ENCODE measurements at places on chromosomes 11 and 22.

- no peak for DNase-seq
These were observed 88.8 kb upstream of the CLDN5 start for GRCh38 chr22:19612866-19613572.

- no peak for DNase-seq
These were observed 120.9 kb downstream of the TBC1D22A start for GRCh38 chr22:46883092-46883910.

DNA sequence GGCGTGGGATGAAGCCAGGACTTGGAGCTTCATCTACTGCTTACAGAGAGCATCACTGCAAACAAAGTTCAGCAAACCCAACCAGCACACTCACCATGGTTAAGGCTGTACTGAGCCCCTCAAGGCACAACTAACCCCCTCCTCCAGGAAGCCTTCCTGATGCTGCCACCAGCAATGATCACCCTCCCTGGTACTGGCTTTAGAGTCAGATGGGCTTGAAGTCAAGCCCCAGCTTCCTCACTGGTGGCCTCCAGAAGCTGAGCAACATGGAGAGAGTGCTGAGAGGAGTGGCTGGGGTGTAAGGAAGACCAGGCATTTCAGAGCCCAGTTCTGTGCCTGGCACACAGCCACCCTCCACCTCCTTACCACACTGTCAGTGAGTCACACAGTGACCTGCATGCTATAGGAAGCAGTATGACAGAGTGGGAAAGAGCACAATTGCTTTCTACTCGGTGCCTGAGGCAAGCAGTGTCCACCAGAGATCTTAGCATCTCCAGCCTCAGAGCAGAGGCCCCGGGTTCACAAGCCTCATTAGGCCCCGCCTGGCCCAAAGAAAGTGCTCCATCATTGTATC, 24.7 kb upstream of the BAIAP2L2 start:
- DNase-seq = no peak

DNA sequence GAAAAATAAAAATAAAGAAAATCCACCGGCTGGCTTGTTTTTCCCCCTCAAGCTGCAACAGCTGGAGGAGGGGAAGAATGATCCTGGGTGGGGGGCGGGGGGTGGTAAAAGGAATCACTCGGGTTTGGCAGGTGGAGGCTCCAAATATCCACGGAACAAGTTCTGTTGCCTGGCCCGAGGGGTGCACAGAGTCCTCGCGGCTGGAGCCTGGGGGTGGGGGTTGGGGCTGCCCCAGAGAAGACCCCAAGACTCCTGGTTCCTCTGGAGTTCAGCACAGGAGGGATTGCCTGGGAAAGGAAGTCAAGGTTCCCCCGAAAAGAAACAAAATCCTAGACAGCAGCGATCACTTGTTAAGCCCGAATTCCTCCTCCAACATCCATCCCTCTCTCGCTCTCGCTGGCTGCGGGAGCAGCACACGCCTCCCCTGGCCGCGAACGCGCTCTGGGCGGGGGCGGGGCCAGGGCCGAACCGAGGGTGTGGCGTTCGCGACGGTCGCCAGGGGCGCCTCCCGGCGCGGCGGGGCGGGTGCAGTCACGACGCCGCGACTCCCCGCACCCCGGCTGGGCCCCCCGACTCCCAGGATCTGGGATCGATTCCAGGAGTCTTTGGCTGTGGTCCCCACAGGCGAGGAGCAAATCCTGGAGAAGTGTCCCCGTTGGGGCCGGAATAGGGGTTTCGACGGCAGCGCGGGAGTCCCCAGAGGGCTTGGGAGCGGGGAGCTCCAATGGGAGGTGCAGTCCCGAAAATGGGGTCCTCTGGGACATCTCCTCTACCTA, at the start of gene KCNA4:
Gene KCNA4 (minus strand): TSS at position 443 of the 776 bp plus-strand sequence. CDS start 4,352 bp downstream, outside the sequence.
- no peak for DNase-seq

DNA sequence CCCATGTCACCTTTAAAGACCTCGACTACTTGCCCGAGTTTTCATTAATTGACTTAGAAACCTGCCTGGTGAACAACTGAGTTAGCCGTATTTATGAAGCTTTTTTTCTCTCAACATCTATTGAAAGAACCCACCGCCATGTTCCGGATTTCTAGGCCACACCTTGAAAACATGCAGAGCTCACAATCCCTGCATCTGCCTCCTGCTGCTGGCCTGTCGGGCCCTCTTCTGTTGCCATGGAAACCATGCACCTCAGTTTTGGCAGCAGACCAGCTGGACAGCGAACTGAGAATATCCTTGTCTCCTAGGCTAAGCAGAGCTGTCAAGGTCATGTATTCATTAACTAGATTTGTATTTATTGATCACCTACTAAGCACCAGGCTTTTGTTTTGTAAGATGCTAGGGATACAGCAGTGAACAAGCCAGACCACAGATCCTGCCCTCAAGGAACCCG, 4.3 kb upstream of the PATZ1 start:
- DNase-seq = no peak

DNA sequence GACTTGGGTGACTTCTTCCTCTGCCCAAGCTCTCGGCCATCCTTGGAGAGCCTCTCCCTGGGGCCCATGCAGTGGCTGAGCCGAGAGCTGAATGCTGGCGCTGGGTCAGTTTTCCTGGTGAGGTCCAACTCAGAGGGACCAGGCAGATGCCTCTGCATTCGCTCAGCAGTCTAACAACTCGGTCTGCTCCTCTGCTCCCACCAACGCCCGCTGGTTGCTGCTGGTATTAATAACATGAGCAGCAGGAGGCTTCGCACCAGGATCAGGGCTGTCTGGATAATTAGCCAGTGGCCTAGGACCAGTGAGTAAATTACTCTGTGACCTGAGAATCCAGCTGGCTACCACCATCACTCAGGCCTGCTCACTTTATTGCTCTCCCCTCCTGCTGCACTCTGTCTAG, 77.7 kb upstream of the FAM181B start:
- DNase-seq = no peak

DNA sequence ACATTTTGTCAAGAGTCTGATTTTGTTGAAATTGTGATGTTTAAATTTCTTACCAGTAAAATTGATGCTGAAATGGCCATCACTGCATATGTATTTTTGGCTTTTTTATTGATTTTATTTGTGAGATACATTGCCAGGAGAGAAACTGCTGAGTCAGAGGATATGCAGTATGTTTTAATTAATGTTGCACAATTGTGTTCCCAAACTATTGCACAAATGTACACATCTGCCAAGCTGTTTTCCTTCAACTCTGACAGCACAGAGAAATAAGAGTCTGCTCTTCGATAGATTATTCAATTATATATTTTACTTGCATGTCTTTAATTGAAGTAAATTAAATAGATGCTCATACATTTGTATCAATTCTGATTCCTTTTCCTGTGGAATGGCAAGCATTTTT, 640.2 kb upstream of the LUZP2 start:
- no peak for DNase-seq

DNA sequence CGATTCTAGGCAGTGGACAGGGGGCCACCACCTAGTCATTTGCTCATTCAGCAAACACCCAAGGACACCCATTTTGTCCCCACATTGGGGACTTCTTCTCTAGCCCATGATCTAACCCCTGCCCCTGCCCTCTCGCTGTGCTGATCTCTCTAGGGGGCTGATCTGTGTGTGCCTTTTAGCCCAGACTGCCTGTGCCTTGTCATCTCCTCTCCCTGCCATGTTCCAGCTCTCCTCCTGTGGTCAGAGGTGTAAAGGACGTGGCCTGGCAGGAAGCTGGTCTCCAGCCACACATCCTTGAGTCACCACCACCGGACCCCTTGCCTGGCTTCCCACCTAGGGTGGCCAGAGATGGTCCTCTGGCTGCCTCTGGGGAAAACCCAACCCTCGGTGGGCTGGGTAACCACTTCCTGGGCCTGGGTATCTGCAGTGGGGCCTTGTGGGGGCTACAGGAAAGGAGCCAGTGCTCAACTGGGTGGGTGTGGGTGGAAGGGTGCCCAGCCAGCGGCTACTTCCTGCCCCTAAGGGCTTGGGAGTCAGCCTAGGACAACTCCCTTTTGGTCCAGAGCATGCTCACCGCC, 1.3 kb downstream of the CTSW start:
- DNase-seq = no peak

DNA sequence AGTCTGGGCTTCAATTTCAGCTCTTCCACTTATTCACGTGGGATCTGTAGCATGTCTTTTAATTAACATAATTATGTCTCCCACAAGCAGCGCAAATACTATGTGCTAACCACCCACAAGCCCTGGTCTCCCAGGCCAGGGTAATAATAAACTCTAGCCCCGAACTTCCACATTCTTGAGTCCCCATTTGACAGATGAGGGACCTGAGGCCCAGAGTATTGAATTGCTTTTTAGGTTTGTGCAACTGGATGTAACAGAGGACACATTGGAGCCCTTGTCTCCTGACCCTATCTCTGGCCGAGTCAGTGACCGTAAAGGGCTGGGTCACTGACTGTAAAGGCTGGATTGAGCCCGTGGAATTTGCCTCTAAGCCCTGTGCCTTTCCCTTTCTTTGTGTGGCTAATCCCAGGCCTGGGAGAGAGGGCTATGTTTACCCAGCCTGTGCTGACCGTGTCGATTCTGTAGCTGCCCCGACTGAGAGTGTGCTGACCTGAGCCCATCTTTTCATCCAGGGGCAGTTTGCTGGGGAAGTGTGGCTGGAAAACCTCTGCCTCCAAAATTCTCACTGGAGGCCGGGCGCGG, 3.9 kb downstream of the CRYBB2 start:
- DNase-seq = no peak

DNA sequence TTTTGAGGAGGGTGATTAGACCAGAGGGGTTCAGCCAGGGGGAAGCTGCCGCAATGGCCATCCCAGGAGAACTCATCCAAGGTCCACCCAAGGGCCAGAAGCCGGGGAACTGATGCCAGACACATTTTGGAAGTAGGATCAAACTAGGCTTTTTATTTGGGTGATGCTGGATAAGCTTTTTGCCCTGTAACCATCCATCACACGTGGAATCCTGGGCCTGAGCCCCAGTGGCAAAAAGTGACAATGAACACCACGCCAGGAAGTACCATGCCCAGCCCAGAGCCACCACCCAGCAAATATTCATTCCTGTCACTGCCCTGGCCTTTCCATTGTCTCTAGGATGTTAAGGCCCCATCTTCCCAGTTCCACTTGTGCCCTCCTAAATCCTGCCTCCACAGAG, 85.9 kb downstream of the ZC3H12C start:
- DNase-seq = no peak

DNA sequence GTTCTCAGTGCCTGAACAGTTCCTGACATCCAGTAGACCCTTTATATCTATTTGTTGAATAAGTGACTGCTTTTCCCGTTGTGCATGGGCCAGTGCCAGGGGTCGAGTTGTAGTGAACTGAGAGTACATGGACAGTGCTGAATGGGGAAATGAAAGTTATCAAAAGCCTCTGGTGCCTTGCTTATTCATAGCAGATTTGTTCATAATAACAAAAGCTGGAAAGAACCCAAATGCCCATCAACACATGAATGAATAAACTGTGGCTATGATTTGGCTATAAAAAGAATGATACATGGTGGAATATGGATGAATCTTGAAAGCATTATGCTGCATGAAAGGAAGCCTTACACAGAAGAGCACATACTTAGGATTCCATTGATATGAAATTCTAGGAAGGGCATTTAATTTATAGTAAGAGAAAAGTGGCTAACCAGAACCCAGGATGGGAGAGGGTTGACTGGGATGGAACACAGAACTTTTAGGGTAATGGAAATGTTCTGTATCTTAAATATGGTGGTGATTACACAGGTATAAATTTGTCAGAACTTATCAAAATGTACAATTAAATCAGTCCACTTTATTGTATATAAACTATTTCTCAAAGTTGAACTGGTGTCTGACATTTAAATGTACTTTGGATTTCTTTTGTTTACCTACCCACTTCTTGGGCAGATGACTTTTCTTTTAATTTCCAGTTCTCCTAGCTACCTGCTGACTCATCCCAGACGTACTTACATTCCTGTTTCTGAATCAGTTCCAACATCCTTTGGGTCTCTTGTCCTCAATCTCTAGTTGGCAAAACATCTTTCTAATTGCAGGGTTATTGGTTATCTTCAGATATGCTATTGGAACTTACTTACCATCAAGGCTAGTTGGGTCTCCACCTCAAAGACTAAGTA, 42.8 kb downstream of the PACS1 start:
- DNase-seq = no peak

GRCh38 chr11:10648871-10649270, 44.7 kb downstream of the IRAG1 start:
- no peak for DNase-seq

DNA sequence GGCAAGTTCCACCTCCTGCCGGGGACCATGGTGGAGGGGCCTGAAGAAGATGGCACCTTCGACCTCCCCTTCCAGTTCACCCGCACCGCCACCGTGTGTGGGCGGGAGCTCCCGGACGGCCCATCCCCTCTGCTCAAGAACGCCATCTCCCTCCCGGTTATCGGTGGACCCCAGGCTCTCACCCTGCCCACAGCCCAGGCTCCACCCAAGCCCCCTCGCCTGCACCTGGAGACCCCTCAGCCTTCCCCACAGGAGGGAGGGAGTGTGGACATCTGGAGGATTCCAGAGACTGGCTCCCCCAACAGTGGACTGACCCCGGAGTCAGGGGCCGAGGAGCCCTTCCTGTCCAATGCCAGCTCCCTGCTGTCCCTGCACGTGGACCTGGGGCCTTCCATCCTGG, 6.4 kb downstream of the CDC42EP2 start:
- no peak for DNase-seq

DNA sequence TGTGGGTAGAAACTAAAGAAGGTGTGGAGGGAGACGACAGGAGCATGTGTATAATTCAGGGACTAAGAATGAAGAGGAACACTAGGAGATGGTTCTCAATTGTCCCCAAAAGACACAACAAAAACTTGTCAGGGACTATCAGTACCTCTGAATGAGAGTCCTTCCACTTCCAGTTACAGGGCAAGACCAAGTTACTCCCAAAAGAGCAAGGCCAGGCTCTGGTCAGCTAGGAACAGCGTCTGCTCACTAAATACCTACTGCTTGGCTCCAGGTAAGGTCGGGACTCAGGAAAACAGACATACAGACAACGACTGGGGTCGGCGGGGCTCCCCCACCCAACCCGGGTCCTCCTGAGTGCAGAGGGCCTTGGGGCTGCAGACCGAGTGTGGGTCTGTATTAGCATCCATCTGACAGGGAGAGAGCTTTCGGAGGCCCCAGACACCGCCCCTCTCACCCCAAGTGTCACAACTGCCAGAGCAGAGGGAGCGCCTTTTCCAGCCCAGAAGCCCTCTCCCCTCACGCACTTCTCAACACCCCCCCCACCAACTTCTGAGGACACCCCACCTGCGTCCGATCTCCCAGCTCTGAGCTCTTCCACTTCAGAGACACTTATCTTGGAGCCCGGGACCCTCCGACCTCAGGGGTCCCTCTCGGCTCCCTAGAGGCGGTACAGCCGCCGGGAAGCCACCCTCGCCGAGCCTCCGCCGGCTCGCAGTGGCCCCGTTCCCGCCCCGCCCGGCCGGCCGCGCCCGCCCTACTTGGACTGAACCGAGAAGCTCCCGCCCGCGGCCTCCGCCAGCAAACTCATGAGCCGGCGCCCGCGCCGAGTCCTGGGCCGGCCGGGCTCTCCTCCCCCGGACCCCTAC, 522 bp downstream of the RHOG start:
- no peak for DNase-seq

- DNase-seq = peak; percentile 56
These were observed 603 bp upstream of the ZFTA start for GRCh38 chr11:63769042-63769713.
